Activated T-cell treated with anti-CD3 and anti-CD28 coated beads, Interleukin-2, amount 50 U/mL, for 48 hours (primary cell): ENCODE measurements at places on chromosomes 1 and 21.

GRCh38 chr1:14519976-14520375 is 78.5 kb upstream of the KAZN start:
- DNase-seq: no peak

DNA sequence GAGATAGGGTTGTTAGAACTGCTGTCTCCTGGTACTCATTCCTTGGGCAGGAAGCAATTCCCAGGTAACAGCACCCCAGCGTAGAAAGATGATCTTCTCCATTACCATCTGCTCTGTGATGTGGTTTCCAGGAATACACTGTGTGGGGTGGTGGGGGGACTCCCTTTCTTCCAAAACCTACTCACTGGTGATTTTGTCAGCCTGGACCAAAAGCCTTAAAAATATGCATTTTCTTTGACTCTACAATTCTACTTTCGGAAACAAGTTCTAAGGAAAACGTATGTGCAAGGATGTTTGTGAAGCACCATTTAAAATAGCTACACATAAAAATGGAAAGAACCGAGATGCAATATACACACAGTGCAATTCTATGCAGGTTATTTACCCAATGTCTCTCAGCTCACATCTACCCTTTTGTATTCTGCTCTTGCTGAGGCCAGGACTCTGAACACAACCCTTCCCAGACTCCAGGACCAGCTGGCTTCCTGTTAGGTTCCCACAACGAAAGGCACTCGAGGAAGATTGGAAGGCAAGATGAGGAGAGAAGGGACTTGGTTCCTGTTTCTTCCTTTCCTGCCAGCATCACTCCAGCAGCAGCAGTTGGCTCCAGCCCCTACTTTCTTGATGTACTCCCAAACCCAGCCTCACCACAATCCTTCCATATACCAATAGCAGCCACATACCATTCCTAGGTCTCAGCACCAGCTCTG is 33.0 kb upstream of the GJB5 start:
- DNase-seq: no peak

- DNase-seq: no peak
Observed at GRCh38 chr1:96660051-96660450, 61.5 kb upstream of the PTBP2 start.

- no peak for DNase-seq
Observed at GRCh38 chr1:162997499-162998285, 71.5 kb upstream of the RGS4 start.

GRCh38 chr1:117634631-117635030 is 28.8 kb downstream of the TENT5C start:
- DNase-seq: no peak

GRCh38 chr1:206823727-206824126 is 41.7 kb upstream of the IL20 start:
- no peak for DNase-seq

DNA sequence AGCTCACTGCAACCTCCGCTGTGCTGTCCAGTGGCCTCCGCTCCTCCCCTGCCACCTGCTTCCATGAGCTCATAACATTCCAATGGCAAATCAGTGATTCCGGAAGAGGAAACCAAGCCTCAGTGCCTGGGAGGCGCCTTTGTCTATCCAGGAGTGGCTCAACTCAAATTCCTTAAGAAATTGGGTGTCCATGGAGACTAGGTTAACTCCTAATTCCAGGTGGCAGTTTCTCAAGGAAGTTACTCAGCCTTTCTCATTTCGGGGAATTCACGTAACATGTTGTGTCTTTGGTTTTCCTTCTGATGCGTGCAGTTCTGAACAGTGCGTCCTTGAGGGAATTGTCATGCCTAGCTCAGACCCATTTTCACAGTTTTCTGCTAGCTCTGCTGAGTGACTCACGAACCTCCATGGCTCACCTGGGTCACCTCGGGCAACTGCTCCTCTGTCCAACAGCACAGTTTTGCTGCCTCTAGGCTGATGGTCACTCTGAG is 89.9 kb upstream of the DSCAM start:
- DNase-seq: no peak

GRCh38 chr1:180358649-180359048 is 128.6 kb downstream of the LHX4 start:
- no peak for DNase-seq

DNA sequence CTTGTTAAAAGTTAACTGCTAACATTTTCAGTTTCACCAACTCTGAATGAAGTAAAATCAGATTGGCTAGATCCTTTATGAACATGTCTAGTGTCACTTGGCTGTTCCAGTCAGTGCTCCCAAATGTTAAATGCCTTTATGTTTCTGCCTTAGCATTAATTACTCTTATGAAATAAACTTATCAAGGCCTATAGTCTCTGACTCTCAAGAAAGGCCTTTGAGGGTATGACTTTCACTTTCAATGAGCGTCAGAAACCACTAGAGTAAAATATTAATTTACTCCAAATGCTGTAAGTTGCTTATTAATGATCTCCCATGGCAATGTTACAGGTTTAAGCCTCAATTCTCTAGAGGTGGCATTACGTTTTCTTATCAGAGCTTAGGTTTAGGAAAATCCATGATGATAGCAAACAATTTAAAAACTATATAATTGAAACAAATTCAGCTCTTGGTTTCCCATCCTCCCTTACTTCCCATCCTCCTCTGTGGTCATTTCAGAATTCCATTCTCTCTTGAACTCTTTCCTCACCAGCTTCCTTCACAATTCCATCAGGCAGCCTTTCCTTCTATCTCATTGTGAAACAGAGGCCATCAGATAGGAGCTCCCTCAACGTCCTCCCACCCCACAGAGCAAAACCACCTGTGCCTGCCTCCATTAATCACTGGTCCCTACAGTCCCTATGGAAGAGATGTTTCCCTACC is 108.6 kb upstream of the COP1 start:
- DNase-seq: no peak

DNA sequence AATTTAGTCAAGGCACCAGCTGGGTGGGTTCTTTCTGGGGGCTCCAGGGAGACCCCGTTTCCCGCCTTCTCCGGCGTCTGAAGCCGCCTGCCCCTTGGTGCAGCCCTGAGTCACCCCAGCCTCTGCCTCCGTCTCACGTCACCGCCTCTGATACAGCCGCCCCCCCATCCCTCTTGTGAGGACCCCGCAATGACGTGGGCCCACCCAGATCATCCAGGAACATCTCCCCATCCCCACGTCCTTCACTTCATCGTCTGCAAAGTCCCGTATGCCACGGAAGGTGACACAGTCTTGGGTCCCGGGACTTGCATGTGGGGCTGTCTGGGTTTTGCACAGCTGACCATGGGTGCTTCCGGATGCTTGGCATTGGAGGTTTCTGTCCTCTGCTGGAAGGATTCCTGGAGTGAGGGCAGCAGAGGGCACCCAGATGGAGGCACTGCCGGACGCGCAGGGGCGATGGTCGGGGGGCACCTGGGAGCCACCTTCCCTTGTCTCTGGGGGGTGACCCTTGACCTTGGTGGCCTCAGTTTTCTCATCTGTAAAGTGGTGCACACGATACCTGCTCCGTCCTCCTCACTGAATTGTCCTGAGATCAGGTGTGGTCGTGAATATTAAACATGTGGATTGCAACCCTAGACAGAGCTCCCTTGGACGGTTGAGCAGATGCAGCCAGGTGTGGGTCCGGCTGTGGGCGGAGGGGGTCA is 58.8 kb downstream of the PRKCZ start:
- DNase-seq: no peak

- peak; percentile 99 for DNase-seq
Observed at GRCh38 chr1:29181413-29182225, at the start of gene SRSF4. Gene SRSF4 (minus strand): TSS chr1:29181900. CDS start chr1:29181752, 148 bp downstream.

GRCh38 chr21:24339406-24339805 is 1267.9 kb downstream of the MRPL39 start:
- no peak for DNase-seq

DNA sequence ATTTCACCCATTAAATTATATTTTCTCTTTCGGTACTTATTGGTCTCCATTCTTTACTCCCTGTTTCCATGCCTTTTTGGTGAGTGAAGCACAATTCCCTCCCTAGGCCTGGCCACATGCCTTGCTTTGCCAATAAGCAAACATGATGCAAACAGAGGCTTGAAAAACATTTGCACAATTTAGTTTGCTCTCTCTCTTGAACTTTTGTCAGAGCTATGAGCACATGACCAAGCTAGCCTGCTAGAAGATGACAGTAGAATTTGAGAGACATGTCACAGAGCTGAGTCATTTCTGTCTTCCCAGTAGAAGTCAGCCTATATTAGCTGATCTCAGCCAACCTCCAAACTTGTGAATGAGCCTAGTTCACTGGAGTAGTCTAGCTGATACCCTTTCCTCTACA is 24.6 kb downstream of the ANGPTL3 start:
- no peak for DNase-seq

DNA sequence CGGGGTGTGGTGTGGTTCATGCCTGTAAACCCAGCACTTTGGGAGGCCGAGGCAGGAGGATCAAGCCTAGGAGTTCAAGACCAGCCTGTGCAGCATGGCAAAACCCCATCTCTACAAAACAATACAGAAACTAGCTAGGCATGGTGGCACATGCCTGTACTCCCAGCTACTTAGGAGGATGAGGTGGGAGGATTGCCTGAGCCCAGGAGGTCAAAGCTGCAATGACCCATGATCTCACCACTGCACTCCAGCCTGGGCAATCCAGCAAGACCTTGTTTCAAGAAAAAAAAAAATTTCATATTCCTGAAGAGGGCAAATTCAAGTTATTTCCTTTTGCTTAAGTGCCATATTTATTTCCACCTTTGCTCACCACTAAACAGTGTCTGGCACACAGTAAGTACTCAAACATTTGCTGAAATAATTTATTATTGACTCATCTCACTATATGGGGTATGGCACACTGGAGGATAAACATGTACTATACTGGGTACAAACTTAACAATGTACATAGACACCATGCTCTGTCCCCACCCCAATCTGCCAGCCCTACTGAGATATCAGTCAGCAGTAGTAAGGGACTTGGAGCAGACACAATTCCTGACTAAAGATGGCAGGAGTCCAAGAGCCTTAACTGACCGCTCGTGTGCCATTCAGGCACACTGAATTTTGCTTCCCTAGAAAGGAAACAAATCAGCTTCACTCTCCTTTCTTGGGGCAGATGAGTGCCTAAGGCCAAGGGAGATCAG is 15.5 kb downstream of the MEAF6 start:
- no peak for DNase-seq

- no peak for DNase-seq
Observed at GRCh38 chr1:117237726-117238381, 27.1 kb upstream of the VTCN1 start.

GRCh38 chr1:31198600-31198999 is 41.1 kb downstream of the NKAIN1 start:
- no peak for DNase-seq

DNA sequence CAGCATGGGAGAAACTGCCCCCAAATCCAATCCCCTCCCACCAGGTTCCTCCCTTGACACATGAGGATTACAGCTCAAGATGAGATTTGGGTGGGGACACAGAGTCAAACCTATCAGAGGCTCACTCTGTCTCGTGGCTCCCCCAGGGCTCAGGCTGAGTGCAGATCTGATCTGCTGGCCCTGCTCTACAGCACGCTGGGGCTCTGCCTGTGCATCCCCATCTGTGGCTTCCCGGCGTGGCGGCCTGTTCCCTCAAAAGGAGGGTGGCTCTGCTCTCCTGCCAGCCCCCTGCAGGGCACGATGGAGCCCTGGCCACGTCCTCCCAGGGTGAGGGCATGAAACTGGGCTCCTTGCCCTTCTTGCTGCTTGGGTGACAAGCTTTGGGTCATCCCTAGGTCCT is 19.8 kb upstream of the SMYD3 start:
- no peak for DNase-seq

DNA sequence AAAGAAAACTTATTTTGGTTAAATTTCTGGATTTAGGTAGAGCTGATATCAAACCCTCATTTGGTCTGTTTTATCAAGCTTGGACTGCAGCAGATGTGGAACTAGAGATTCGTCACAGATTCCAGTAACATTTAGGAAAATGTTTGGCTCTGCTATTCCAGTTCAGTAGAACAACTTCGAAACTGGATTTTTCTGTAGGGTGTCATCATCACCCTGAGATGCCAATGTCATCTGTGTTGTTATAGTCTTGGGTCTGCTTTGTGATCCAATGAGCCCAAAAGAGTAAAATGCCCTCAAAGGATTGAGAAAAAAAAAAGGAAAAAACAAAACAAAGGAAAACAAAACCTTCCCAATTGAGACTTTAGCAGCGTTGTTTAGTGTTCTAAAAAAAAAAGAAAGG is 55.4 kb downstream of the LAMC2 start:
- DNase-seq: no peak

GRCh38 chr1:90114521-90115141 is 119.7 kb downstream of the ZNF326 start:
- no peak for DNase-seq

GRCh38 chr21:42527489-42528158 is 14.0 kb downstream of the SLC37A1 start:
- DNase-seq: peak; percentile 69

DNA sequence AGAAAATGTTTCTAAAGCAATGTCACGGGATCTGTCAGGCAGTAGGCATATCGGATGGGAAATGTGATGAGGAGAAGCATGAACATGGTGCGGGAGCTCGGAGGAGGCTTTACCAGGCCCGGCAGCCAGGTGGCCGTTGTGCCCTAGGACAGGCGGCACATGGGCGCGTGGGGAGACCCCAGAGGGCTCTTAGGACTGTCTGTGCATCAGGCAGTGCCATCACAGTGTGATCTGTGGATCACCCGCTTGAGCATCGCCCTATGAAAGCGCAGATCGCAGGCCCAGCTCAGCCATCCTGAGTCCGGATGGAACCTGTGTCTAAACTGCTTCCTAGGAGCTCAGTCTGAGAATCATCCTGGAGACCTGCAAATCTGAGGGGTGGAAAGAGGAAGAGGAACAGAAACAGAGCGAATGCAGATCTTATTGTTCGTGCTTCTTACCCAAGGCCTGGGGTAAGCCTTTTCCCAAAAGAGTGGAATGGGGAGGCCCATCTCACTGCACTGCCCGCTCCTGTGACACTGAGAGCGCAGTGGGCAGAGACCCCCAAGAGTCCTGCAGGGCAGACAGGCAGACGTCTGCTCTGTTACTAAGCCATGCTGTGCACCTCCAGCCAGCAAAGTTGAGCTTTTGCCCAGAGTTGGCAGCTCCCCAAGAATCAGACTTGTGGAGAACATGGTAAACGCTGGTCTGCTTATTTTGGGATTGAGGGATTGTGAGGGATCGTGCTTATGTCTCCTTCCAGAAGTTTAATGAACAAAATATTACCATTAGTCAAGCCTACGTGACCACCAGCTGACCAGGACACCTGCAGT is 251.0 kb downstream of the RHOU start:
- no peak for DNase-seq

DNA sequence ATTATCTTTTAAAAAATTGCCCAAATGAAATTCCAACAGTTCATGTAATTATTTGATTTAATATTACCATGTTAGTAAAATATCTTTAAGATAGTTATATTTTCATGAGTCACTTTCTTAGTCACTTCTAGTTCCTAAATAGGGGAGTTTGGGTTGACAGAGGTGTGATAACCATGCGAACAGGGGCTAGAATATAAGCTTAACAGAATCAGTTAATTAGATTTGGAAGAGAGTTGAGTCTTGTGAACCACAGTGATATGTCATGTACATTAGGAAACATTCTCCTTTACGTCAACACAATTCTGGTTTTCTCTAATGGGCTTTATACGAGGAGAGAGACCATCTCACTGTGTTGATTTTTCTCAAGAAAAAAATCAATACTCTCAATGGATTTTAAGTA is 64.8 kb upstream of the ZNF281 start:
- DNase-seq: no peak
